Natural killer cell (primary cell): ENCODE measurements at places on chromosomes 7 and 10. TPM values are rescaled to one million over a fixed set of nuclear protein-coding genes. Genes with fewer than 3 reads are reported as not detected.

DNA sequence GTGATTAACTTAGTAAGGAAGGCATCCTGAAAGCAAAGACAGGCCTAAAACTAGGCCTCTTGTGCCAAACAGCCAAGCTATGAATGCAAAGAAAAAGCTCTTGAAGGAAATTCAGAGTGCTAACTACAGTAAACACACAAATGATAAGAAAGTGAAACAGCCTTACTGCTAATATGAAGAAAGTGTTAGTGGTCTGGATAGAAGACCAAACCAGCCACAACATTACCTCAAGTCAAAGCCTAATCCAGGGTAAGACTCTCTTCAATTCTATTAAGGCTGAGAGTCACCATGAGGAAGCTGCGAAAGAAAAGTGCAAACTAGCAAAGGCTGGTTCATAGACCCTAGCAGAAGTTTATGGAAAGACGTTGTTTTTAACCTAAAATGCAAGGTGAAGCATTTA is 66.0 kb downstream of the IPMK start:
- DNase-seq: no peak

Gene POP7
- total RNA-seq: 17.6 TPM

Gene PPP1R9A
- total RNA-seq: 6.0 TPM

GRCh38 chr10:42552188-42553063 is 85.9 kb downstream of the ZNF33B start:
- DNase-seq: peak; percentile 97

Gene ANKRD1
- total RNA-seq: not detected

DNA sequence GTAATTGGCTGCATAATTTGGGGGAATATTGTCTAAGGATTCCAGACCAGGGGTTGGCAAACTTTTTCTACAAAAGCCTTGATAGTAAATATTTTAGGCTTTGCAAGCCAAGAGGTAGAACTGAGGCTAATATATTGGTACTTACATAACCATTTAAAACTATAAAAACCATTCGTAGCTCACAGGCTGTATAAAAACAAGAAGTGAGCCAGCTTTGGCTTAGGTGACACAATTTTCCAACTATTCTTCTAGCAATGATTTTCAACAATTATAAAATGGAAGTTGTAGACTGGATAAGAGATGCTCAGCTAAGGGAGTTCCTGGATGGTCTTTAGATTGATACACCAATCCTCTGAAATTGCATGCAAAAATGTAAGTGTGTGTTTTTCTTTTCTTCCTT is 1.4 kb downstream of the GPR141 start:
- DNase-seq: no peak

DNA sequence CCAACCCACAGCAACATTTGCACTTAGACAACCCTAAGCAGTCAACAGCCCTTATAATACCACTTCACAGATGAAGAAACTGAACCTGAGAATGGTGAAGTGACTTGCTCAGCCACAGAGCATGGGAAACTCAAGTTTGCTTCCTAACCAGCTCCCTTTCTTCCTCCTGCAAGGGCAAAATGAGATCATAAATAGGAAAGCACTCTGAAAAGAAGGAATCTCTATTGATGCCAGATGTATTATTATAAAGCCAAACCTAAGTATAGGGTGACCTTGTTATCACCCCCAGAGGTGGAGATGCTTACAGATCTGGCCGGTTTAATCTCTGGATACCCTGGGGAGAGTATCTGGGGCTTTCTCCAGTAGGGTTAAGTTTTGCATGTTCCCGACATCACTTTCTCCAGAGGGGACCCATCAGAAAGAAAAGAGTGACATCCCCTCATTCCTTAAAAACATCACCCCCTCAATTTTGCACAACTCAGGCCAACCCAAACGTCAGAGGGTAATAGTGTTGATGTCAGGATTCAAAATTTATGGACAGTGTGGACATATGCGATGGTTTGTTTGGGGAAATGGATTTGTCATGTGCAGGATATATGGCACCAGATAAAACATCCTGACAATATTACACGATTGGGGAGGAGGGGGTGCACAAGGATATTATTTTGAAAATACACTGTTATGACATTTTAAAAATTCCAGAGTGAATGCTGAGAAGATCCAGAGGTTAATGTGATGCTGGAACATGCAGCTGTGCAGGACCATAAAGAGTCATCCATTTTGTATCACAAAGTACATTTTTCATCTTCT is 24.0 kb upstream of the XPNPEP1 start:
- DNase-seq: no peak

Gene FEZF1
- total RNA-seq: not detected

DNA sequence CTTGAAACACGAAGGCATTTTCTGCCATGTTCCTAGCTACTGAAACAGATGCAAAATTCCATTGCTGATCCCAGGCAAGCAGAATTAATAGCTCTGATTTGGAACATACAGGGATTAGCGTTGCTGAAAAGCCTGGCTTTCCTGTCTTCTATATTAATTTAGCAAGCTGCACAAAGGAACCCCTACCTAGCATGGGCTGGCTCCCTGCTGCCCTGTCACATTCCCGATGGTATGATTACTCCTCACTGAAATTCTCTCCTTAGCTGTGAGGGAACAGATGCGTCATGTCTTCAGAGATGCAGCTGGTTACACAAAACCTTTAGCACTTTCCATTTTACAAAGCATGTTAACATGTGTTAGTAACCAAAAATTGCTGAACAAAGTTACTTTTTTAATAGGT is 878.9 kb downstream of the TYW1 start:
- DNase-seq: no peak

DNA sequence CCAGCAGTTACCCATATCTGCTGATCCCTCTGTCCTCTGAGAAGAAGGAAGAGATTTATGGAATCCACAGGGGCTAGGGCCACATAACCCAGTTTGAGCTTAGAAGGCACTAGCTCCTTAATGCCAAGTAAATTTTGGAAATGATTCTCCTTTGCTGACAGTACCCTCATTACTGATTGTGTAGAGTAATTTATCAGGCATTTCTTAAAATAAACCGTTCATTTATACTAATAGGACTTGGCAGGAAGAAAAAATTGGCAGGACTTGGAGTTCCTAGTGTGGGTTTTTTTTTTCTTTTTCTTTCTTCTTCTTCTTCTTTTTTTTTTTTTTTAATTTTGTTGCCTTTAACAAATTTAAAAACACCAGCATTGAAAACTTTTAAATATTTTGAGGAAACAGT is 645.7 kb downstream of the SUGCT start:
- DNase-seq: no peak
